ENCODE measurements at places on chromosomes 2 and 18. TPM values are rescaled to one million over a fixed set of nuclear protein-coding genes. Genes with fewer than 3 reads are reported as not detected.

GRCh38 chr2:224366267-224366844 is 35.6 kb downstream of the FAM124B start:
- DNase-seq: no peak

DNA sequence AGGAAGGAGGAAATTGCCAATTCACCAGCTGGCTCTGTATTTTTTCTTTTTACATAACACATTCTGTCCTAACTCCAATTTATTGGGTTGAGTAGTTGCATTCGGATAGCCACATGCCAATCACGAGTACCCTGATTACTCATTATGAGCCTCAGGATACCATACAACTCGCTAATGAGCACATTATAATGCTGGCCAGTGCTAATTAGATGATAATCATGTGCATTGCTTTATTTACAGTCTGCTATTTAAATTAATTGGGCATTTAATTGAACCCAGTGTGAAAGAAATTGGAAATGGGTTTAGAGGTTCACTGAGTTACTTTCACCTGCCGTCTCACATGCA is 15.2 kb downstream of the G6PC2 start:
- no peak for DNase-seq

SLC9A4 gene
- total RNA-seq: 0.07 TPM

DNA sequence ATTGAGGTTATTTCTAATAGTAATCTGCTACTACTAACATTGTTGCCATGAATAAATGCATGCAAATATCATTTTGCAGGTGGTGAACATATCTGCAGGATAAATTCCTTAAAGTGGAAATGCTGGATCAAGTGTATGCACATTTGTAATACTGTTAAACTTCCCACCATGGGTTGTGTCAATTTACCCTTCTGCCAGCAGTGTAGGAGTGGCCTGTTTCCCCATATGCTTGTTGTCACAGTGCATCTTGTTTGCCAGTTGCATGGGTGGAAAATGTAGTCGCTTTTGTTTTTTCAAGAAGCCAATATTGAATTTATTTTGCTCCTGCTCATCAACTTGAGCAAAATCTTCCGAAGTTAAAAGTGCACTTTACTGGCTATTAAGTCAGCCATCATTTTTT is 139.0 kb upstream of the ACKR3 start:
- no peak for DNase-seq

MAP2 gene
- 61.2 TPM for total RNA-seq

DNA sequence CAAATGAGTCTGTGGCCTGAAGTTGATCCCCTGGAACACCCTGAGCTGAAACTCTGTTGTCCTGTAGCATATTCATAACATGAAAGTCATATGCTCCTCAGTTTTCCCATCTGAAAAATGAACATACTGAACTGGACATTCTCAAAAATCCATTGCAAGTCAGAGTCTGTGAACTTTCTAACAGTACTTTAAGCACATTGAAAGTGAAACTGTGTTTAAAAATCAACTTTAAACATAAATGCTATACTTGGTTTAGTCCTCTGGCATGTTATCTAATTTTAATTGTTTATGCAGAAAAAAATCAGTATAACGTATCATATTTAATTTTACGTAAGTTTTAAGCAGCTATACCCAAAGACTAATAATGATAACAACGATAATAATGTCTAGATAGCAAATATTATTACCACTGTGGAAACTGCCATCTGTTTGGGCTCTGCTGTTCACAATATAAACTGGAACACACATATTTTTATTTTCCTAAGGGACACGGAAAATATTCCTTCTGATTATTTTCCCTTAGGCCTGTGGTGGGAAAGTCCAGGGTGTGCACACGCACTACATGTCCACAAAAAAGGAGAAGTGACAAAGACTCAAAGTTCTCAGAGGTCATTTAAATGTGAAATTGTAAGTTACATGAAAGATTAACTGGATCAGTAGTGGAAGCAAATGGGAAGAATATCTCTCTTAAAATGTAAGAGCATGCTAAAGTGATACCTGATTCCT is 56.1 kb upstream of the TTN start:
- DNase-seq: no peak

- no peak for DNase-seq
Observed at GRCh38 chr2:239018271-239019182, 170.6 kb downstream of the TWIST2 start.

GRCh38 chr2:109526442-109526970 is 87.3 kb downstream of the SEPTIN10 start:
- no peak for DNase-seq

B3GNT7 gene
- 1.2 TPM for total RNA-seq

SERPINB3 gene
- total RNA-seq: not detected

DNA sequence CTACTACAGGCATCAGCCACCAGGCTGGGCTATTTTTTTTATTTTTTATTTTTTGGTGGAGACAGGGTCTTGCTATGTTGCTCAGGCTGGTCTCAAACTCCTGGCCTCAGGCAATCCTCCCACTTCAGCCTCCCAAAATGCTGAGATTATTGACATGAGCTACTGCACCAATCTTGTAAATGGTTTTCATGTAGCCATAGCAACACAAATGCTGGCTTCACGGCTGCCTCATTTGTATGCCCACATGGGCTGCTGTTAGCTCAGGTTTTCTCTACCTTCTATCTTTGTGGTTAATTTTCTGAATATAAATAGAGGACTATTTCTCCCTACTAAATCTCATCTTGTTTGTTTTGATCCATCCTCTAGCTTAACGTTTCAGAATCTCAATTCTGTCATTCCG is 58.2 kb downstream of the PLEKHM3 start:
- no peak for DNase-seq

GRCh38 chr2:53500181-53500580 is 267.4 kb upstream of the CHAC2 start:
- no peak for DNase-seq

STK17B gene
- 12.4 TPM for total RNA-seq

GRCh38 chr18:21857871-21858270 is 117.3 kb downstream of the MIB1 start:
- no peak for DNase-seq

DNA sequence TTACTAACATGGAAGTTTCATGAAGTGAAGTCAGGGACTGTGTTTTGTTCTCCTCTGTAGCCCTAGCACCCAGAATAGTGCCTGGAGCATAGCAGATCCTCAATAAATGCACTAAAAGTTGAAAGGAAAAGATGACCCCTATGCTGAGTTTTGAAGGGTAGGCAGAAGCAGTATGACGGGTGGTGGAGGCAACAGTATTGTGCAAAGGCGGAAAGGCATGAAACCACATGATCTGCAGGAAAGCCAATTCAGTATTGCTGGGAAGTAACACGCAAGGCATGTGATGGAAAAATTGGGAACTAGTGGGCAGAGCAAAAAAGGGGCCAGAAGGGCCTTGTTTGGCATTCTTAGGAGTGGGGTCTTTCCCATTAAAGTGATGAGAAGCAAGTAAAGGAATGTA is 23.1 kb downstream of the DTNB start:
- no peak for DNase-seq

- no peak for DNase-seq
Observed at GRCh38 chr18:12885500-12885899, 1.5 kb upstream of the PTPN2 start.

DNA sequence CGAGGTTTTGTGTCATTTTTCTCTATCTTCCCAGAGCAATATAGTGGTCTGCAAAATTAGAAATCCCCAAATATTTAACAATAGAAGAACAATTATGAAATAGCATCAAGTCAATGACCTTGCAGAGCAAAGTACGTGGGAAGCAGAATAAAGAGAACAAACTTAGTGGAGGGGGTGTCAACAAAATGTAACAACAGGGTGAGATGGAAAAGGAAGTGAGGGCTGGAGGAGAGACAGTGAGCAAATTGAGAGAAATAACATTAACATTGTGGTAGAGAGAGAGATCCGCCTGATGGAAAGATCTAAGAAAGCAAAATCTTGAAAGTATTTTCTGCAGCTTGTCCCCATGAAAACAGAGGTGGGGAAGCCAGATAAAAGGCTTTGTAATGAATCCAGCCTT is 23.4 kb downstream of the ARHGAP15 start:
- no peak for DNase-seq

GPAT2 gene
- 6.6 TPM for total RNA-seq

- no peak for DNase-seq
Observed at GRCh38 chr2:222669353-222669752, 2.1 kb upstream of the MOGAT1 start.

TRIM43 gene
- total RNA-seq: not detected

DNA sequence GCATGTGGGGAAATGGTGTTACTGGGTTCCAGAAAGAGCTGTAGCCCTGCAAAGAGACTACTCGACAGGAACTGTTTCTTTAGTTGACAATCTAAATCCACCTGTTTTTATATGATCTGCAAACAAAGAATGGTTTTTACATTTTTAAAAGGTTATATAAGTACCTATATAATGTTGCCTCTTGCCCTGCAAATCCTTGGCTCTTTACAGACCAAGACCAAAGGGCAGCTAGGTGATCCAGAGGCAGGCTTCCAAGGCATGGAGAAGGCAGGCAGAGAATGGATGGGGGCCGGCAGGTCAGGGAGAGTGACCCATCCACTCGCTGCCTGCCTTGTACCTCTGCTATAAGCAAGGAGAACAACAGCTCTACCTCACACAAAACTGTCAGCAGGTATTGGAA is 173.6 kb downstream of the ANTXR1 start:
- DNase-seq: no peak

DCC gene
- not detected for total RNA-seq

DNA sequence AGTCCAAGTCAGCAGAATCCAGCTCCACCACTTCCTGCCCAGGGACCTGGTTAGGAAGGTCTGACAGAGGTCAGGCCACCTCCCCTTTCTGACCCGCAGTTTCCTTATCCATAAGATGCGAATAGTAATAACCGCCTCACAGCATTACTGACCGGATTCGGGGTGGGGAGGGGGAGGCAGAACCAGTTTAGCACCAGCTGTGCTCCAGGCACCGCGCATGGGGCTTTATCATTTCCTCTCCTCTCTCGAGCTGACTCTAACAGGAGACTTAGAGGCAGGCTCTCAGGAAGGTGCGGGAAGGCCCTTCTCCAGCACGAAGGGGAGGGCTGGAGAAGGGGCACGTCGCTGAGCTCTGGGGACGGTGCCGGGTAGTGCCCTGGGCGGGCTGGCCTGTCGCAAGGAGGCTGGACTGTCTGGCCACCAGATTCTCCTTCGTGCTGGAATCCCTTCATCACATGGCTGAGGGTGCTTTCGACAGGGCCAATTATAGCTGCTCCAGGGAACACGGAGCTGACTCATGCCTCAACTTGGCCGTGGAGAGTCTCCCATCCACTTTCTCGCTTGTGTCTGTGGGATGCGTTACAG is 5.7 kb downstream of the EHD3 start:
- no peak for DNase-seq

- DNase-seq: no peak
Observed at GRCh38 chr2:184037273-184037672, 561.1 kb upstream of the ZNF804A start.

- no peak for DNase-seq
Observed at GRCh38 chr2:25714740-25715139, 41.4 kb upstream of the DTNB start.

- no peak for DNase-seq
Observed at GRCh38 chr2:208255557-208256106, 761 bp upstream of the IDH1 start.

TUBB8B gene
- total RNA-seq: 1.1 TPM

DNA sequence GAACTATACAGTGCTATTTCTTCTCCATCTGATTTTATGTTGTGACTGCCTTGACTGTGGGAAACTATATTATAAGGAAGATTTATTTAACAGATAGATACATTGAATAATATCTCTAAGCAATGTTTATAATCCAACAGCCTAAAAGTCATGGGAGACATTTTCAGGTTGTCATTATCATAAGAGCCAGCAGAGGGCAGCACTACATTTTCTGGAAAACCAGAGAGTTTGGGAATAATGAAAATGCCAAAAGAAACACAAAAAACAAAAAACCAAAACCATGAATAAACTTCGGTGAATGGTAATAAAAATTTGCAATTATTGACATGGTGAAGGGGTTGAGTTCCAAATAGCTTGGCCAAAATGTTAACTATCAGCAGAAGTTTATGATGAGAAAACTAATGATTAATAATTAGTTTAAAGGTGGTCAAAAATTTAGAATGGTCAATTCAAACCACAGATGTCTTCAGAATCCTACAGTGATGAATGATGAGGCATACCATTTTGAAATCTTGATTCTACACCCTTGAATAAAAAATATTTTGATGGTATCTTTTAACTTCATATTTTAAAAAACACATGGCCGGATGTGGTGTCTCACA is 4.7 kb downstream of the EEF1B2 start:
- peak; percentile 50 for DNase-seq

ACADL gene
- total RNA-seq: not detected

DNA sequence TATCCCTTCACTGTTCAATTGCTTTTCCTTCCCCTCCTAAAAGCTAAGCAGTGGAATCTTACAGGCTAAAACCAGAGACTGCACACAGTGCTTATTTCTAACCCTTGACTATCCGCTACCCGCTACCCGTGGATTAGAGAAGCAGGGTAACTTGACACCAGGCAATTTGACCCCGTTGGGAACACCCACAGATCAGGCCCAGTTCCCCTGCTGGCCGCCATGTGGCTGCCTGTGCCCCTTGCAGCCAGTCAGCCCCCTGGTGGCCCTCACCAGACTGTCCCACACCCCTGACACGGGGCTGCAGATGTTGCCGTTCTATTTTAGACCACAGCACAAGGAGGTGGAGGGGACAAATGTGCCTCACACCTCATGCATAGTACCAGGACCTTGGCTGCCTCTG is 74.8 kb downstream of the TXNL1 start:
- no peak for DNase-seq

- no peak for DNase-seq
Observed at GRCh38 chr2:237546040-237546875, 20.1 kb upstream of the PRLH start.

DNA sequence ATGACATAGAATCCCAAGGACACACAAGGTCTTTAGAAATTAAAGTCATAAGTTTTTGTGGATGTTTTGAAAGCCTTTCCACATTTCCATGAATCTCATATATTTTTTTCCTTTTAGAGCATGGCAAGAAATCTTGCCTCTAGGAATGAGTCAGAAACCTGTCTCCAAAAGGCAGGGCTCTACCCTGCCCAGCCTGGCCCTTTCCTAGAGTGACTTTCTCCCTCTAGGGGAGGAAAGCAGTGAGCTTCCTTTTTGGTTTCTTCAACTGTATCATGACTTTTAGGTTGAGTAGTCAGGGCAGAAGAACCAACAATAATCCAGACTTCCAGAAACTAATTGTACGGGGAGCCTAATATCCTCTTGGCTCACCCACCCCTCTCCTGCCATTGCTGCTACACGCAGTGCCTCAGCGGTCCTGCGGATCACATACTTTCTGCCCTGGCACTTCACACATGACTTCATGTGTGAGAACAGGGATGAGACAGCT is 300.3 kb downstream of the AGPS start:
- no peak for DNase-seq

DUSP2 gene
- 0.33 TPM for total RNA-seq

GRCh38 chr2:953408-953807 is 2.8 kb downstream of the SNTG2 start:
- no peak for DNase-seq

DNA sequence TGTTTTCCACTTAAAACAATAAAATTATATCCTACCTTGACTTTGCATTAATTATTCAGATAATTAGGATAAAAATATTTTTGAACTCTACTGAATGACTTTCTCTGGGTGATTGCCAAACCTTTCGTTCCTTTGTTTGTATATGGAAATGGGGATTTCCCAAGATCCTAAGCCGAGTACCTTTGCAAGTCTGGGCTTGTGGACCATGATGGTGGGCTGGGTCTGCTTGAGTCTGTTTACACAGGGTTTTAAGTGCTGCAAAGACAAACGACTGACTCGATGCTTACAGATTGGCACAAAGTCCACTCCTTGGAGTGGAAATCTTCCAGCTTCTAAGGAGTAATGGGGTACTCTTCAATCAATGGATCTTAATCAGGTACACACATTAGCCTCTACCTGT is 659.5 kb downstream of the TSN start:
- no peak for DNase-seq

All from endothelial cell of umbilical vein (primary cell).